ENCODE measurements at places on chromosomes 12 and 14.

DNA sequence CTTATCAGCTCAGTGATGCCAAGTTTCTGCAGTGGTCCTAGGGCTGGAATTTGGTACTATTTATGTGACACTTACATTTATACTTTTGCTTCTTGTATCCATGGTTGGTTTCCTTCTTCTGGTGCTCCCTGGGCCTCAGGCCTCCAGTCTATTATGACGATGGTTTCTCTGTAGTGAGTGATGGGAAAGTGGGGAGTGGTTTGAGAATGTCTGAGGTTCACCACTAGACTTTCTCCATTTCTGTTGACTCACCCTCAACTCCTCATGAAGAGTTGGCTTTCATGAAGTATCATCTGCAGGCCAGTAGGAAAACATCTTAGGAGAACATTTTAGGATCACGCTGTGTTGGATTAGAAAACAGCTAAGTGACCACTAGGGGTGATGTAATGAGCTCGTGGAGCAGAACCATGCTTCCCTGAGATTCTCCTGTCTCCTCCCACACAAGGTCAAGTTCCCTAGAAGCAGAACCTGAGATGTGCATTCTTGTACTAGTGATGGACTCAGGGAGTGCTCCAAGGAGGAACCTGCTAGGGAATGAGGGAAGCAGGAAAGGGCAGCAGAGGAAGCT, 32.1 kb downstream of the RPH3A start:
- no peak for DNase-seq

GRCh38 chr12:55906056-55906455, 21.6 kb downstream of the PYM1 start:
- DNase-seq = no peak

GRCh38 chr12:105351523-105351922, 21.0 kb downstream of the C12orf75 start:
- DNase-seq = no peak

- DNase-seq = no peak
Measured at GRCh38 chr14:77022236-77022852, 6.2 kb downstream of the IRF2BPL start.

- no peak for DNase-seq
Measured at GRCh38 chr12:82659343-82660207, 27.1 kb upstream of the TMTC2 start.

DNA sequence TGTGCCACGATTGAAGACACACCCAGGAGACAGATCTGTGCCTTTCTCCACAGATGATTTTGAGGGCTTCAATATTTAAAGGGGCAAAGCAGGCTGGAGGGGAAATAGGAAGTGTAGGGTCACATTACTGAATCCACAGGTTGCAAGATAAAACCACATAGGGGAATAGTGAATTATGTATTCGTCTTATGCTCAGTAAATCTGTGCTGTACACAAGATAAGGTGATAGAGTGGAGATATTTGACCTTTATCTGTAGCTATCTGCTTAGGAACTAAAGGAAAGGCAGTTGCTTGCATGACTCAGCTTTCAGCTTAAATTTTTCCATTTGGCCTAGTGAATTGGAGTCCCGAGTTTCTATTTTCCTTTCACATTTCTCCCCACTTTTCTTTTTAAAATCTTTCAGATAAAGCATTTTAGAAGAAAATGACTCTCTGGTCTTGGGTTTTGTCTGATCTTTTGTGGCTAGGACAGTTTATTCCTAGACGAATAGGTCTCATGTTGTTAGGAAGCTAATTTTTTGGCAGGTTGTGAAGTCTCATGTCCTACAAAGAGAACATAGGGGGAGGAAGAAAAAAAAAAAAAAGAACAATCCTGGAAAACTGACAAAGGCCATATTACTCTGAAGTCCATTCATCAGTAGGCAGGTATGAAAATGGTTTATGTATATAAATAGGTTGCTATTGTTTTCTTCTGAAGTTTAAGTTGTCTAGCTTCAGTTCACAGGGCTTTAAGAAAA, 55.4 kb downstream of the FBXO33 start:
- no peak for DNase-seq

DNA sequence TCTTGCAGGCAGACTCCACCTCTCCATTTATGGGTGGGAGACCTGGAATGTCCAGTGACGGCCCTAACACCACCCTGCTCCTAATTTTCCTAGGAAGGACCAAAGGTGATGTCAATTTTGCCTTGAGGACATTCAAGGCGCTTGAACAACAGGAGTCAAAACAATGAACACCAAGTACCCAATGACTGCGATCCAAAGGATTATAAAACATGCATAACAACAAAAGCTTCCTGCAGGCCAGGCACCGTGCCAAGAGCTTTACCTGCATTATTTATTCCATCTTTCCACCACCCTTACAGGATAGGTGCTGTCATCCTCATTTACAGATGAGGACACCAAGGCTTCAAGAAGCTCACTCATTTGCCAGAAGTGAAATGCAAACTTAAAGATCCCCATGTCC, 15.2 kb upstream of the FOXN3 start:
- DNase-seq = no peak

GRCh38 chr14:76919431-76920330, 93.5 kb downstream of the LRRC74A start:
- DNase-seq = no peak

DNA sequence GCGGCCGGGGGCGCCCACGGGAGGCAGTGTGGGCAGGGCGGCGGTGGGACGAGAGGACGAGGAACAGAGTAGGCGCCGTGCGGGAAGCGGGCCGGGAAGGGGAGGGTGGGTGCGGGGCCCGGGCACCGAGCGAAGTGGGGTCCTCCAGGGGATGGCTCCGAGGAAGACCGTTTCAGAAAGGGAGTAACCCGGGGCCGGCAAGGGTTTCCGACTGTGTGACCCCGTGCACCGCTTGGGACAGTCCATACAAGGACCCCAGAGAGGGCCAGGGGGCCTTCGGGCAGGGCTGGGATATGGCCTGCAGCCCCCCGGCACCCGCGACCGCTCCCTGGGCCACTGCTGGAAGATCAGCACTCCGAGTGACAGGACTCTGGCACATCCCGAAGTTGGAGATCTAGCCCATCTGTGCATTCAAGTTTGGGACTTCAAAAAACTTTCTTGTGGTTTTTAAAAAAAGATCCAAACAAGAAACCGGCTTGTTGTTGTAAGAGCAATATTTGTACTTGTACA, 448 bp downstream of the TSPAN9 start:
- DNase-seq = no peak

GRCh38 chr12:96720363-96720705, 186.7 kb upstream of the NEDD1 start:
- DNase-seq = no peak
